Stimulated activated CD8-positive, alpha-beta memory T cell treated with anti-CD3 and anti-CD28 coated beads, Interleukin-4, amount 100 ng/mL, for 24 hours (primary cell): ENCODE measurements at places on chromosomes 5 and 9.

DNA sequence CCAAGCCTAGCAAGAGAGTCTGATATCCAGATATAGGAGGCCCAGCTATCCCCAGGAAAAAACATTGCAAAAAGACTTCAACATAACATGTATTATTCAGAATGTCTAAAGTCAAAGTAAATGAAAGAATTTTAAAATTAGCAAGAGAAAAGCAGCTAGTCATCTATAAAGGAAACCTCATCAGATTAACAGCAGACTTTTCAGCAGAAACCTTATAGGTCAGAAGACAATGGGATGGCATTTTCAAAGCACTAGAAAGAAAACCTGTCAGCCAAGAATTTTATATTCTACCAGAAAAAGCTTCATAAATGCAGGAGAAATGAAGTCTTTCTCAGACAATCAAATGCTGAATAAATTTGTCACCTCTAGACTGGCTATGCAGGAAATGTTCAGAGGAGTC lies 9.9 kb downstream of the OR1L3 start:
- DNase-seq, result no peak

GRCh38 chr9:114035221-114035844 lies 42.8 kb downstream of the AMBP start:
- DNase-seq, result no peak

- DNase-seq, result no peak
Observed at GRCh38 chr9:1353291-1353690, 303.1 kb downstream of the DMRT2 start.

DNA sequence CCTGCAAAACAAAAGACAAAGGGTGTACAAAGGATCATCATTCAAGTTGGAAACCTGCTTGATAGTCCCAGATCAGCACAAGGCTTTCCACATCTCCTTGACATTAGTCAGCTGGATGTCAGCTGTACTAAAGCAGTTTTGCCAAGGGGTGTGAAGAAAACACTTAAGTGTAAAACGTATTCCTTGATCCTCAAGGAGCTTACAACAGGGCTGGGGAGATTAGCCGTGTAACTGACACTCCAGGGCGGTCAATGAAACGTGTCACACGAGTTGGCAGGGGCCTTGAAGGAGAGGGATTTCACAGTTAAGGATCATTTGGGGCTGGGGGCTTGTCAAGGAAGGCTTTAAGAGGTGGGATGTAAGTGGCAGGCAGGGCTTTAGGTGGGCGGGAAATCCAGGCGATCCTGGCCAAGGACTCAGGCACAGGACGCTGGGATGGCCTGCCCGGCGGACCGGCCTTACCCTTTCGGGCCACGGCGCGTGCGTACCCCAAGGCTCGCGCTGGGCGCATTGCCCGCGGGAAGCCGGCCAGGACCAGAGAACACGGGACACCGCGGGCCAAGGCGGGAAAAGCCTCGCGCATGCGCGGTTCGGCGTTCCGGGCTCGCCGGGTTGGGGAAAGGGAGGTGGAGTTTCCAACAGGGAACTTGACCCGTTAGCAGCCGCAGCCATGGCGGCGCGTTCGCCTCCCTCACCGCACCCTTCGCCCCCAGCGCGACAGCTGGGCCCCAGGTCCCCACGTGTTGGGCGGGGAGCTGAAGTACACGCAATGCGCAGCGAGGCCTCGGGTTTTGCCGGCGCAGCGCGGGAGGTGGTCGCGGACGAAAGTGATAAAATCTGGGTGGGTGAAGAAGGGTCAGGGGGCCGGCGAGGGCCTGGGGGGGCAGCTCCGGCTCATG lies at the start of gene CNTLN:
CNTLN (plus strand) TSS at position 645 of the 899 bp plus-strand sequence; CDS start at position 671, 26 bp downstream.
- DNase-seq, result peak; percentile 30

DNA sequence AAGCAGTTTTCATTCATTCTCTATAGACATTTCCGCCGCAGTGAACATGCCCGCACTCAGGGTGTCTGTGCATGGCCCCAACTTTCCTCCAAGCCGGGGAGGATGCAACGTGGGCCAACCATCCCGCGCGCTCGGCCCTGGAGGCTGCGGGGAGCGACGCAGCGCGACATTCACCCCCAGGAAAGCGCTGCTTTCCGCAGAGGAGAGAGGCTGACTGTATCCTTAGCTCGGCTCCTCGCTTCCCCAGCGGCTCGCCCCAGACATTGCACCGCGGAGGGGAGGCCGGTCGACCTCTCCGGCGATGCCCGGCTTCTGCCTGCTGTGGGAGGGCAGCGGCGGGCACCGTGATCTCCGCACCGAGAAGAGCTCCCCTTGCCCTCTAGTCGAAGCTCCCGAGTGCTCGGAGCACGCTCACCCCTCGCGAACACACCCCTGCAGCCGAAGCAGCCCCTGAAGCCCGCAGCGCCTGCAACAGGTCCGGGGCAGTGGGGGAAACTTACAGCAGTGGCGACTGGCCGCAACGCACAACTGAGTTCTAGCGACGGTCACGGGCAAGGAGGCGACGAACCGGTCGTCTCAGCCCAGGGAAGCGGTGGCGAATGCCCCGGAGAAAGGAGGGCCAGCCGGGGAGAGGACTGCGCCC lies 600 bp downstream of the ENC1 start:
- peak; percentile 7 for DNase-seq

GRCh38 chr9:81489046-81489445 lies 200.3 kb downstream of the TLE1 start:
- no peak for DNase-seq

- DNase-seq, result no peak
Observed at GRCh38 chr5:109416882-109417281, 7.1 kb upstream of the PJA2 start.

DNA sequence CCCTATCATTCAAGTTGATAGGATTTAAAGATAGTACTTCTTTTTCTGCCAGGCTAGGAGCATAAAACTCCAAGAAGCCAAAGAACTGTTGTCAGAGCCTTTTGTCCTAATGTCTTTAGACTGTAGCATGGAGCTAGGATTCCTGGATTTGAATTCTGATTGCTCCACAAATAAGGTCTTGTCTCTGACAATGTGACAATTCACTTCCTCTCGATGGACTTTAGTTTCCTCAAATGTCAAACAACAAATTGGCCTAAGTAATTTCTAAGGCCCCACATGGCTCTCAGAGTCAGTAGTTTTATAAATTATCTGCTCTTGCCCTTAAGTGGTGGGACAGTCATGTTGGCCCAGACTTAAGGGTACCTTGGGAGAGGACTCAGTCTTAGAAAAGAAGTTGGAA lies 36.7 kb downstream of the RFK start:
- DNase-seq, result no peak

DNA sequence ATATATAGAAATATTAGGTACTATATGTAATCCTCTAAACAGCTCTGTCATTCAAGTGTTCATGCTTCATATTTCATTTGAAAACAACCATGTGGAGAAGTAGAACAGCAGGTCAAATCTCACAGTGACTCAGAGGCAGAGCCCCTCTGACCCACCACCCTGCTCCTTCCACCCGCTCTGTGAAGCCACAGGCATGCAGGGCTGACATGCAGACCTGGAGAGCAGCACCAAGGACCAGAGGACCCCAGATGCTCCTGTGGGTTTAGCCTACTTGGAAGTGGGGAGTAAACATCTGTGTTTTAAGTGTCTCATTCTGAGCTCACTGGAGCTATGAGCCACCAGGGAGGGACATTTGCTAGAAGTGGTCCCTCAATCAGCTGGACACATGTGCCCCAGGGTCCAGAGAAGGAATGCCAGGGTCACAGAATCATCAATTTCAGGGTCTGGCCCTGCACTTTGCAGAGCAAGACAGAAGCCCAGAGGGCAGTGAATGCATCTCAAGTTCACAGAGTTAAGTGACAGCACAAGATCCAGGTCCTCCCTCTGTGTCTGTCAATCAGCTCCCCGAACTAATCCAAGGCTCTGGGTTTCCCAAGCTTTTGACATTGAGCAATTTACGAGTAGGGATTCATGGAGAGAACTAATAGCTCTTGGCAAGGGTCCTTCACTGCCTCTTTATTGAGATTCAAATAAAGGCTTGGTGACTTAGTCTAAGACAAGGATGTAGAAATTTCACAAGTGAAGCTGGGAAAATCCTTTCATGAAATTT lies 441.1 kb downstream of the SEMA5A start:
- no peak for DNase-seq

DNA sequence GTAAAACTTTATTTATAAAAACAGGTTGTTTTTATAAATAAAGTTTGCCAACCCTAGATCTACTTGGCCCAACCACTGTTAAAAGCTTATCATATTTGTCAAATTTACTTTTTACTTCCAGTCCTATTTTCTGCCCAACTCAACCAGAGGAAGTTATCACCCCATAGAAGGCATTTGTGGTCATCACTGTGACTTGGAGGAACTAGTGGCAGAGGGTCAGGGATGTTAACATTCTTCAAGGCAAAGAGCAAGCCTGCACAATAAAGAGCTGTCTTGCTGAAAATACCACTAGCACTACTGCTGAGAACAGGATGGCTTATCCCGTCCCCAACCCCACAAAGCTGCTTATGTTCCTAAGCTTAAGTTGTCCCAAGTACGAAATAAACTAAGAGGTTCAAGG lies 22.3 kb downstream of the TTC33 start:
- no peak for DNase-seq

GRCh38 chr9:105328872-105329718 lies 84.6 kb downstream of the SLC44A1 start:
- DNase-seq, result no peak
